Activated T-cell treated with anti-CD3 and anti-CD28 coated beads, Interleukin-2, amount 50 U/mL, for 72 hours (primary cell): ENCODE measurements at places on chromosomes 7 and 10. TPM values are rescaled to one million over a fixed set of nuclear protein-coding genes. Genes with fewer than 3 reads are reported as not detected.

DNA sequence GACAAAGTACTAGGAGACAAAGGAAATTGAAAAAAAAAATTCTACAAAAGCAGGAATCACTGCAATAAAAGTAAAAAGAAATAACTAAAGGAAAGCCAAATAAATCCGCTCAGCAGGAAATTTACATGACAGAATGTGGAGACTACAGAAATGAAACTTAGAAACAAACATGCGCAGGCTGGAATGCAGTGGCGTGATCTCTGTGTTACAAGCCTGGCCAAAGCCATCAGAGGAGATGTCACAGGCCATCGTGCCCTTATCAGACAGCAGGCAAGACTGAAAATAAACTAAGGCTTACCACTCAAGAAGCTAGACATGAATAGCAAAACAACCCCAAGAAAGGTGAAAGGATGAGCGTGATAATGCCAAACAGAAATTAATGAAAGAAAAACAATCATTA is 6.3 kb upstream of the CAMK2B start:
- H3K4me3 ChIP-seq = no peak overlapping the region
- peaks cover 16% of the 10 kb centered on the region for H3K27me3 ChIP-seq
- no peak for DNase-seq
- H3K36me3 ChIP-seq = peaks cover 3% of the 10 kb centered on the region
- H3K4me1 ChIP-seq = no peaks in the 10 kb centered on the region

GRCh38 chr7:159227433-159227832 is 82.8 kb upstream of the VIPR2 start:
- no peak overlapping the region for H3K4me3 ChIP-seq
- DNase-seq = no peak
- H3K27ac ChIP-seq = no peak overlapping the region
- H3K27me3 ChIP-seq = no peaks in the 10 kb centered on the region
- no peaks in the 10 kb centered on the region for H3K4me1 ChIP-seq

DNA sequence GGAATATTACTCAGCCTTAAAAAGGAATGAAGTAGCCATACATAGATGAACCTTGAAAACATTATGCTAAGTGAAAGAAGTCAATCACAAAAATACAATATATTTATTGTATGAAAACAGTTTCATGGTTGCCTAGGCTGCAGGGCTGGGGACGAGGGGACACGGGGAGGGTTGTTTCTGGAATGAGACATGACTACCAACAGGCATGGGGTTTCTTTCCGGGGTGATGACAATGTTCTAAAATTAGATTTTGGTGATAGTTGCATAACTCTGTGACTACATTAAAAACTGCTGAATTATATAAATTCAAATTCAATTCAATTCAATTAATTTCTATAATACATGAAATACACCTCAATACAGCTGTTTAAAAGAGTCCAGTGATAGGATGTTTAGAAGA is 88.0 kb downstream of the ARHGAP22 start:
- H3K36me3 ChIP-seq = no peaks in the 10 kb centered on the region
- no peak overlapping the region for H3K27ac ChIP-seq
- H3K4me1 ChIP-seq = peaks cover 7% of the 10 kb centered on the region
- no peak for DNase-seq
- H3K4me3 ChIP-seq = no peak overlapping the region
- peaks cover 21% of the 10 kb centered on the region for H3K27me3 ChIP-seq

The GIMAP5 gene
- total RNA-seq = 43.5 TPM

DNA sequence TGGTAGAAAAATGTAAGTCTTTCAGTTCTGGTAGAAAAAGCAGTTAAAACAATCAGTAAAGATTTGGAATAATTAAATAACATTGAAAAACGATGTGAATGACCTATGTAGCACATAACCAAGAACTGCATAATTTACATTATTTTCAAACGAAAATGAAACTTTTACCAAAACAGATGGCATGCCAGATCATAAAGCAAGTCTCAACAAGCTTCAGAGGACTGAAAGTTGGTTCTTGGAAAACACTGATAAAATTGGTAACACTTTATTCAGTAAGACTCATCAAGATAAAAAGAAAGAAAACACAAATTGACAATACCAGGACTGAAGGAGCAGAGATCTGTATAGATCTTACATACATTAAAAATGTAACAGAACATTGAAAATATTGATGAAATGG is 92.8 kb downstream of the VIPR2 start:
- no peak for DNase-seq
- H3K4me3 ChIP-seq = peak overlapping the region; percentile 46
- peaks cover 14% of the 10 kb centered on the region for H3K27me3 ChIP-seq
- H3K27ac ChIP-seq = peak overlapping the region; percentile 92

The DGKI gene
- 18.2 TPM for total RNA-seq

GRCh38 chr7:148256433-148256832 is 334.1 kb upstream of the C7orf33 start:
- H3K4me1 ChIP-seq = no peaks in the 10 kb centered on the region
- H3K27me3 ChIP-seq = peaks cover under 1% of the 10 kb centered on the region
- peaks cover 6% of the 10 kb centered on the region for H3K36me3 ChIP-seq
- no peak for DNase-seq
- H3K4me3 ChIP-seq = no peak overlapping the region

GRCh38 chr10:132911786-132912097 is 30.6 kb downstream of the CFAP46 start:
- no peaks in the 10 kb centered on the region for H3K36me3 ChIP-seq
- H3K4me3 ChIP-seq = no peak overlapping the region
- H3K27me3 ChIP-seq = peaks cover 8% of the 10 kb centered on the region
- DNase-seq = no peak

The ZNF783 gene
- total RNA-seq = 28.4 TPM

- no peak for DNase-seq
- no peaks in the 10 kb centered on the region for H3K4me1 ChIP-seq
- no peaks in the 10 kb centered on the region for H3K27me3 ChIP-seq
- no peak overlapping the region for H3K27ac ChIP-seq
- no peaks in the 10 kb centered on the region for H3K36me3 ChIP-seq
Observed at GRCh38 chr7:12765431-12766100, 78.1 kb downstream of the ARL4A start.

The ITGB8 gene
- total RNA-seq = 0.02 TPM

DNA sequence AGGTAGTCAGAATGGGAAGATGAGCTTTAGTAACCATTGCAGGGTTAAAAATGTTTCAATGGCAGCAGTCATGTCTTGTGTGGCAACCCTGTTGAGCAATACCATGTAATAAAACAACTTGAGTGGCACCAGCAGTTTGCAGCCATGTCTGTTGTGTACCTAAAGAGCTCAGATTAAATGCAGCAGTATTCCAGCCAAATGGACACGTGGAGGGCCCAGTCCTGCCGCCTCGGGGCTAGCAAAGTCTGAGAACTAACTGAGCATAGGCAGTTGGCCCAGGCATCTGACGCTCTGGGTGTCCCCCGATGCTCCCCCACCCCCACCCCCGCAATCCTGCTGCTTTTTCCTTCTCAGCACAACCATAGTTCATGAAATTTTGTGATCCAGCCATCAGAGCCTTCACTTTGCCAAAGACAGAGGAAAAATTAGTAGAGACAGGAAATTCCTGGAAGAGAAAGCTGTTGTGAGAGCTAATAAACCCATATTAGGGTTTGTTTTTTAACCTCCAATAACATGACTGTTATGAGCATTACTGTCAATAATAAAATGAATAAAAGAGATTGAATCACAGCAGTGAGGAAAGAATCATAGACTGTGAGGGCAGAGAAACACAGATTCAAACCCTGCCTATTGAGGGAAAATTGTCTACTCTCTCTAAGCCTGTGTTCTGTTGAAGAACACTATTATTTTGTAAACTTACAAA is 220.6 kb upstream of the RHOBTB1 start:
- no peak overlapping the region for H3K4me3 ChIP-seq
- no peaks in the 10 kb centered on the region for H3K36me3 ChIP-seq
- no peaks in the 10 kb centered on the region for H3K27me3 ChIP-seq
- no peak overlapping the region for H3K27ac ChIP-seq
- no peaks in the 10 kb centered on the region for H3K4me1 ChIP-seq
- DNase-seq = no peak

GRCh38 chr7:159231017-159231416 is 86.3 kb upstream of the VIPR2 start:
- no peaks in the 10 kb centered on the region for H3K4me1 ChIP-seq
- H3K27me3 ChIP-seq = no peaks in the 10 kb centered on the region

- no peak overlapping the region for H3K27ac ChIP-seq
- H3K36me3 ChIP-seq = peaks cover 2% of the 10 kb centered on the region
- peaks cover 4% of the 10 kb centered on the region for H3K27me3 ChIP-seq
Observed at GRCh38 chr7:141698247-141699015, 3.5 kb downstream of the DENND11 start.

The ACHE gene
- total RNA-seq = 0.41 TPM

DNA sequence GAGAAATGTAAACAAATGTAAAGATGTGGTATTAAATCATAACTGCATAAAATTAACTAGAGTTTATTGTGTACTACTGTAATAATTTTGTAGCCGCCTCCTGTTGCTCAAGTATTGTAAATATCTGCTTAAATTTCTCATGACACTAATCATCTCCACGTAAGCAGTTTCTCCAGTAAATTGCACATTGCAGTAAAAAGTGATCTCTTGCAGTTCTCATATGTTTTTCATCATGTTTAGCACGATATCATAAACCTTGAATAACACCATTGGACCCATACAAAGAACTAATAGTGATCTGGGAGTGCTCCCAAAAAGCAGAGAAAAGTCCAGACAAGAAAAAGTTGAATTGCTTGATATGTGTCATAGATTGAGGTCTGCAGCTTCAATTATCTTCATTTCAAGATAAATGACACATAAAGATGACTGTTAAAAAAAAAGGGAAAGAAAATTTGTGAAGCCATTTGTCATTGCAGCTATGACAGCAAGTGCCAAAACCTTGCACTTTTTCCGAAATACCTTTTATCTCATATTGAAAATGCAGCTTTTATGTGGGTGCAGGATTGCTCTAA is 15.3 kb downstream of the LIPA start:
- H3K36me3 ChIP-seq = no peaks in the 10 kb centered on the region
- H3K27me3 ChIP-seq = no peaks in the 10 kb centered on the region
- H3K4me3 ChIP-seq = no peak overlapping the region
- no peaks in the 10 kb centered on the region for H3K4me1 ChIP-seq
- no peak overlapping the region for H3K27ac ChIP-seq

The MEOX2 gene
- not detected for total RNA-seq

- no peak for DNase-seq
- no peak overlapping the region for H3K27ac ChIP-seq
- H3K27me3 ChIP-seq = peaks cover 25% of the 10 kb centered on the region
- no peak overlapping the region for H3K4me3 ChIP-seq
- no peaks in the 10 kb centered on the region for H3K36me3 ChIP-seq
- H3K4me1 ChIP-seq = no peaks in the 10 kb centered on the region
Observed at GRCh38 chr10:132876993-132877431, 65.4 kb downstream of the CFAP46 start.

DNA sequence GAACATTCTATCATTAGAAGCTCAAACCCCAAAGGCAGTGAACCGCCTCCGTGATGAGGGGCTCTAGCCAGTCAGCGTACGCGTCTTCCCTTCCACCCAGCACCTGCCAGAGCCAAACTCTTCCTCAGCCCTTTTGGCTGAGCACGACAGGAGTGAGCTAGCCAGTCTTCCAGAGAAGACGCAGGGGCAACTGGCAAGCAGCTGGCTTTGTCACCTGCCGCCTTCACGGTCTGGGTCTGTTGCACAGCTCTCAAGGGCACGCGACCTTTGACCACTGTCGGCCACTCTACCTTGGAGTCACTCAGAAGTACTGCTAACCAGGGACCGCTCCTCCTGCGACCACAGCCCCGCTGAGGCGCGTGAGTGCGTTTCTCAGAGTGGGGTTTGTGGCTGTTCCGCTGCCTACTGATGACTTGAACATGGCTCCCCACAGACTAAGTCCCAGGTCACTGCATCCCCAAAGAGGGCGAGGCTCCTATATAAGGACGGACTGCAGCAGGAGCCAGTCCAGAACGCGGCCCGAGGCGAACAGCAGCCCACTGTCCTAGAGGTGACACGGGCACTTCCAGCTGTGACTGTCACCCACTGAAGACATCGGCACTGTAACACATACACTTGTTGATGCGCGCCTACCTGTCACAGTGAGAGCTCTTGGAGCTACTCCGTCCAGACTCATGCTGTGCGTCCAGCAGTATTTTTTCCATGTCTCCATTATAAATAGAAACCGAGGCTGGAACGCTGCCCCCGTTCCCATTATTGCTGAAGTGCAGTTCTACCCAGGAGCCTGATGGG is 8.4 kb downstream of the BNIP3 start:
- peaks cover 11% of the 10 kb centered on the region for H3K36me3 ChIP-seq
- peak overlapping the region; percentile 81 for H3K4me3 ChIP-seq
- no peak for DNase-seq
- H3K4me1 ChIP-seq = peaks cover 80% of the 10 kb centered on the region

GRCh38 chr7:113199841-113200240 is 81.5 kb upstream of the SMIM30 start:
- peaks cover 7% of the 10 kb centered on the region for H3K27me3 ChIP-seq
- H3K36me3 ChIP-seq = no peaks in the 10 kb centered on the region
- no peak for DNase-seq
- H3K4me3 ChIP-seq = no peak overlapping the region

- H3K27ac ChIP-seq = no peak overlapping the region
- H3K27me3 ChIP-seq = no peaks in the 10 kb centered on the region
- DNase-seq = no peak
- no peak overlapping the region for H3K4me3 ChIP-seq
- H3K36me3 ChIP-seq = no peaks in the 10 kb centered on the region
Observed at GRCh38 chr7:114273218-114273617, 141.4 kb upstream of the FOXP2 start.

The MOSPD3 gene
- 13.4 TPM for total RNA-seq

- DNase-seq = no peak
- no peak overlapping the region for H3K27ac ChIP-seq
- no peaks in the 10 kb centered on the region for H3K27me3 ChIP-seq
- no peak overlapping the region for H3K4me3 ChIP-seq
Observed at GRCh38 chr7:2763597-2763996, 75.6 kb downstream of the AMZ1 start.

The ST8SIA6 gene
- total RNA-seq = not detected

- H3K4me3 ChIP-seq = no peak overlapping the region
- no peak overlapping the region for H3K27ac ChIP-seq
- H3K4me1 ChIP-seq = peaks cover 41% of the 10 kb centered on the region
- H3K27me3 ChIP-seq = no peaks in the 10 kb centered on the region
- DNase-seq = no peak
Observed at GRCh38 chr7:5831196-5831595, 49.4 kb upstream of the OCM start.

GRCh38 chr10:44520651-44521050 is 135.8 kb upstream of the CXCL12 start:
- no peaks in the 10 kb centered on the region for H3K36me3 ChIP-seq
- no peaks in the 10 kb centered on the region for H3K27me3 ChIP-seq
- H3K27ac ChIP-seq = no peak overlapping the region
- DNase-seq = no peak

DNA sequence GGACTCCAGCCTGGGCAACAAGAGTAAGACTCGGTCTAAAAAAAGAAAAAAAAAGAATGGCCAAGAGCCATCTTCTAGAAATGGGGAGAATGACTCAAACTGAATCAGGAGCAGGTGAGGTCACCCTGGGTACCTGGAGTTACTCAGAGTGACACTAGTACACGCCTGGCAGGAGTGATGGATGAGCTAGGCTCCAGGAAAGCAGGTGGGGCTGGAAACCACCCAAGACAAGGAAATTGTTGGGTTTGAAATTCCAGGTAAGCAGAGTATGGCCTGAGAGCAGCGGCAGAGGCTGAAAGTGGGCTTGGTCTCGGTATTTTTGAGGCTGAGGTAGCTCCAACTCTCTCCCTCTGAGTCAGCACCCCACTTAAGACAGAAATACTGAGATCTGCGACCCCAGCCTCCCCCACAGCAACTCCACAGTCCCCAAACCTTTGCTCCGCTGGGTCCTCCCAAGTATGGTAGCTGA is 18.5 kb downstream of the DDIT4 start:
- H3K36me3 ChIP-seq = no peaks in the 10 kb centered on the region
- H3K4me1 ChIP-seq = peaks cover 67% of the 10 kb centered on the region
- H3K27ac ChIP-seq = peak overlapping the region; percentile 97
- peak overlapping the region; percentile 79 for H3K4me3 ChIP-seq

- no peaks in the 10 kb centered on the region for H3K27me3 ChIP-seq
- peaks cover 3% of the 10 kb centered on the region for H3K36me3 ChIP-seq
- no peak overlapping the region for H3K4me3 ChIP-seq
- no peak for DNase-seq
Observed at GRCh38 chr10:62692085-62692484, 112.4 kb upstream of the ADO start.
